Stimulated activated CD8-positive, alpha-beta memory T cell treated with anti-CD3 and anti-CD28 coated beads, Interleukin-2, amount 100 ng/mL, for 1 hour (primary cell): ENCODE measurements at places on chromosomes 3 and 15.

DNA sequence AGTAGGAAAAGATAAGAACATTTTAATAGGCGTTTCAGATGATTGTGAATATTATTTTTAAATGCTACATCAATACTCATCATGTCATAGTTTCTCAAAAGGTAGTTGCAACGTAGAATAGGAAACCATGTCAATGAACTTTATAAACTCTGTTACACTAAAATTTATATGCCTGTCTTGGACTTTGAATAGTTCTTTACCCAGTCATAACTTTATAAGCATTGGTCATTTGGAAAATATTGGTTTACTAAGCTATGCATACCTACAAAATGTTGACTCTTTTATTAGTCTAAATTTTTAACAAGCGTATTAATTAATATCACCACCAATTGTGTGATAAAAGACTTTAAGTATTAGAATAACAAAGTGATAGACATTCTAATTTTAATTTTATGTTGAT lies 293.5 kb downstream of the CGGBP1 start:
- no peak for DNase-seq

GRCh38 chr3:124885466-124886167 lies 1.5 kb downstream of the ITGB5 start:
- DNase-seq = no peak

DNA sequence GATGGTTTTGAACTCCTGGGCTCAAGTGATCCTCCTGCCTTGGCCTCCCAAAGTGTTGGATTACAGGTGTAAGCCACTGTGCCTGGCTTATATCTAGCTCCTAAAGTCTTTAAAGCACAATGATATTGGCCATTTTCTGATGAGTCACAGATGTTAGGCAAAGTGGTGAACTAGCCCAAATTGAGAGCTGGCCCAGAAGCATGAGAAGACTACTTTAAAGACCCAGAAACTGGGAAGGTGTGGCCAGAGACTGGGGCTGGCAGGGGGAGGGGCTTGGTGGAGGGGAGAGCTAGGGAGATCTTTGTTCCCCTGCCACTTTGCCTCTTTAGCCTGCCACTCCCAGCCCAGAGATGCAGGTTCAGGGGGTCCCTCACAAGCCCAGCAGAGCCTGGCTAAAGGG lies 21.6 kb downstream of the CHRNA3 start:
- DNase-seq = no peak

DNA sequence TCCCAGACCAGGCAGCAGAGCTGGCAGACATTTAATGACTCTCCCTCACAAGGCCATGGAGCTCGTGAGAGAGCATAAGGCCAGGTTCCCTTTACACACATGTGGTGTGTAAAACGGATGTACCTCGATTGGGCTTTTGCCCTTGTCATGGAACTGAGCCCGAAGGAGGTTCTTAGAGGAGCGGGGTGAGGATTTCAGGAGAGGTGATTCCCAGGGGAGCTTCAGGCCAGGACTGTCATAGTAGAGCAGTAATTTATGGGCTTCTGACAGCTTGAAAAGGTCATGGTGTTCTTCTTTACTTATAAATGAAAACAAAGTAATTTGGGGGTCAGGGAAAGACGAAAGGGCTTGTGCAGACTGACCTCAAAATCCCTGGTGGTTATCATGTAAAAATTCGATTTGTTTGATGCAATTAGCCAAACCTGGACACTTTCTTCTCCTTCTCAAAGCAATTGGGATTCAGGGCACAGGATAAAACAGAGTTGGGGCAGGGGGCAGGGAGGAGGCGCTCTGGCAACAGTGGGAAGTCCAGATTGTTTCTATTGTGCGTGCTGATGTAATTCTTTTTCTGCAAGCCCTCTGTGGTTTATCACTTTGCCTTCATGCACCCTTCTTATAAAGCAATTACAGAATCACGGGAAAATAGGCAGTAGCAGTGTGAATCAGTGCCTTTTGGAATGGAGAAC lies 51.0 kb downstream of the CACNA1D start:
- no peak for DNase-seq

DNA sequence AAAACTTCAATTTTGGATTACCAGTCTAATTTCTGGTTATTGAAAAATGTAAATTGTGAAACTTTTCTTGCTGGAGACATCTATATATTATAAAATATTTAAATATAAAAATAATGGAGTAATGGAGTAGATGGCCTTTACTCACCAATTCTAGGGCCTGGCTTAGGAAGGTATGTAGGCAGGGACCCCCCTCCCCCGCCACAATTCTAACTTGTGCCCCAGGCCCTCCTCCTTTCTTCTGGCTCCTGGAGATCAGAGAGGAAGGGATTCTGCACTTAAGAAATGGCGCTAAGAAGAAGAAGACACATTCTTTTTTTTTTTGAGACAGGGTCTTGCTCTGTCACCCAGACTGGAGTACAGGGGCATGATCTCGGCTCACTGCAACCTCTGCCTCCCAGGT lies 49.5 kb downstream of the CGNL1 start:
- DNase-seq = no peak

- DNase-seq = no peak
Measured at GRCh38 chr15:90442423-90442822, 54.4 kb downstream of the IQGAP1 start.

GRCh38 chr15:101538996-101539395 lies 49.5 kb upstream of the PCSK6 start:
- DNase-seq = no peak

- no peak for DNase-seq
Measured at GRCh38 chr3:160376681-160377080, 22.3 kb downstream of the IFT80 start.

- DNase-seq = no peak
Measured at GRCh38 chr15:93479715-93480114, 390.7 kb upstream of the RGMA start.

DNA sequence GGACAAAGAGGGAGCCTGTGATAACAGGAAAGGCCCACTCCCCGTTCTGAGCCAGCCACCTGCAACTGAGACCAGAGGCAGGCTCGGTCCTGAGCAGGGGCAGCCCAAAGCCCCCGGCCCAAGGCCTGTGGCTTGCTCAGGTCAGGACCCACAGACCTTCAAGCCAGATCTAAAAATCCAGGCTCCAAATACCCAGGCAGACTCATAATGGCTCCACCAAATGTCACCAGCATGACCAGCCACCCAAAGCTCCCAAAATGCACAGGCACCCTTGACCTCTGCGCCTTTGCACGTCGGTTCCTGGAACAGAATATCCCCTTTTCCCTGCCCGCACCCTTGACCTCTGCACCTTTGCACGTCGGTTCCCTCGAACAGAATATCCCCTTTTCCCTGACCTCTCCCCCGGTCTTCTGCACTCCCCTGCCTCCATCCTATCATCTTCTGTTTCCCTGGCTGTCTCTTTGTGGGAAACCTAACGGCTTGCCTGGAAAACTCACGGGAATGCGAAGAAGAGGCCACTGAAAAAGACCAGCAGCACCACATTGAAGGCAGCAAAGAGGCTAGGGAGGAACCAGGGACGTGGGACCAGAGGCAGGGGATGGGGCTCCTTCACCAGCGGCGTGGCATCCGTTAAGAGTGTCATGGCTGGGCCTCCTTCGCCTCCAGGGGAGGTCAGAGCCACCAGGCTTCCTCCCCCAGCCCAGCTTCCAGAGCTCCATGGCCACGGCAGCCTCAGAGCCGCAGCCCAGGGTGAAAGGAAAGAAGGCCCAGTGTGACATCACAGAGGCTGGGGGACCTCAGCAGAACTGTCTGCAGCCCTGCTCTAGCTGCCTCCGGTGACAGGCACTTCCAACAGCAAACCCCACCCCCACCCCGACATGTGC lies at the start of gene ZDHHC19:
ZDHHC19 (minus strand) TSS at position 728 of the 884 bp plus-strand sequence; CDS start at position 643, 85 bp downstream.
- no peak for DNase-seq

GRCh38 chr3:115913069-115913686 lies 289.9 kb downstream of the GAP43 start:
- DNase-seq = no peak

- DNase-seq = no peak
Measured at GRCh38 chr15:92600856-92601255, 54.7 kb downstream of the FAM174B start.

GRCh38 chr3:131081224-131081623 lies 54.5 kb downstream of the NEK11 start:
- DNase-seq = no peak

- no peak for DNase-seq
Measured at GRCh38 chr15:58036579-58036978, 28.9 kb downstream of the ALDH1A2 start.

DNA sequence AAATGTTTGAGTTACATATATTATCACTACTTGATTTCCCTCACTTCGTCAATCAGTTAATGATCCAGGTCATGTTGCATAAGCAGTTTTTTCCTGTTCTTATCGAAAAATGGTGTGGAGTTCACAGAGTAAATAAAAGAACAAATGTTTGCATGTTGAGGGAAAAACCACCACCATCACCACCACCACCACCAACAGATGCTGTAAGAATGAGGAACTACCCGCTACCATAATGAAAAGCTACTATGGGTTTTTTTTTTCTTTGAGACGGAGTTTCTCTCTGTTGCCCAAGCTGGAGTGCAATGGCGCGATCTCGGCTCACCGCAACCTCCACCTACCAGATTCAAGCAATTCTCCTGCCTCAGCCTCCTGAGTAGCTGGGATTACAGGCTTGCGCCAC lies 27.6 kb downstream of the RUBCN start:
- DNase-seq = no peak

- no peak for DNase-seq
Measured at GRCh38 chr3:108089579-108089978, 1.3 kb downstream of the CD47 start.

- DNase-seq = no peak
Measured at GRCh38 chr3:42139621-42140453, 48.7 kb downstream of the TRAK1 start.

DNA sequence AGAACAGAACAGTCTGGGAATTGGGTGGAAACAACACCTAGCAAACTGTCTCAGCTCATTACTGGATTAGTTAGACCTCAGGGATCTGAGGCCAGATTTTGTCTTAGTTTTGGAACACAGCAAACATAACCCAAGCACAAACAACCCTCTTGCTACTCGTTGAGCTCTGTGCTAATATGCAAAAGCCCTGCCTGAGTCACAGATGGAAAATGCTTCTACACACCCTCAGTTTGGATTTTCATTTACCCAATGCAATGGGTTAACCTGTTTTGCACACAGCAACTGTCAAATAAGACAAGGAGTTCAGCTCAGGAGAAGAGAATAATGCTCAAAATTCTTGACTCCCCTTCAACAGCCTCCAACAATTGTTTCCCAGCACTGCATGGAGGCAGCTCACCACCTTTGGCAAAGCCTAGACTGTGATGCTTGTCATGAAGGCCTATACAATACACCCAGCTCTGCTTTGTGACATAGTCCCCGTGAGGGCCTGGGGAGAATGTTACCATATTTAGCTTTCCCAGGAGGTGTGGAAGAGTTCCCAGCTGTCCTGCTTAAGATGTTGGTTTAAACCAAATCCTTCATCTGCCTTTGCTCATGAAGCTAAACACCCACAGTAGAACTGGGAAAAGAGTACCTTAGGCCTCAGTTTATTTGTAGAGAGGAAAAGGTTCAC lies 68.9 kb upstream of the MNS1 start:
- DNase-seq = no peak

DNA sequence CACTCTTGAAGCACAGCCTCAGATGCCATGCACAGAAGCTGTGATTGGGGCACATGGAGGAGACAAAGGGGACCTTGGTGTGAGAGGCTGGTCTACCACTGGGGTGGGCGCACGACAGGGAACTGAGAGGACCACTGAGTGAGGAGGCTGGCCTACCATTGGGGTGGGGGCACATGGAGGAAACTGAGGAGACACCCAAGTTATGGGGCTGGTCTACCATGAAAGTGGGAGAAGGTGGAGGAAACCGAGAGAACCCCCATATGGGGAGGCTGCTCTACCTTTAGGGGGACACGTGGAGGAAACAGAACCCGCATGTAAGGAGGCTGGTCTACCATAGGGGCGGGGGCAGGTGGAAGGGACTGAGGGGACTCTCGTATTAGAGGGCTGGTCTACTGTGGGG lies 153.4 kb downstream of the FBLN2 start:
- DNase-seq = no peak

GRCh38 chr3:124570232-124570631 lies 160.0 kb upstream of the UMPS start:
- no peak for DNase-seq

- DNase-seq = peak; percentile 26
Measured at GRCh38 chr3:13015286-13016082, 57.7 kb downstream of the IQSEC1 start.

DNA sequence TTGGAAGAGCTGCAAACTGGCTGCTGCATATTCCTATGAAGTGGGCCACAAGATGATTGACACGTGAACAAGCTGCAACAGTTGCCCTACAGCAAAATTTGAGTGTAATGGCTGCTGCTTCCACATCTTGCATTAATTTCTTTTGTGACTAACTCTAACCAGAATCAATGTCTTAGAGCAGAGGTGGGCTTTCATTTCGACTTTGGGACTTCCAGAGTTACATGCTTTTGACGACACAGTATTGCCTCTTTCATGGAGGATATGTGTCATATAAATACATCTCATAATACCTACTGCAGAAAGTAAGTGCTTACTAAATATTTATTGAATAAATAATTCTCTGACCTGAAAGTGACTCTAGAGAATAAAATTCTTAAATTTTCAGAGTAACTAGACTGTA lies 340.7 kb upstream of the KCNH8 start:
- DNase-seq = no peak

GRCh38 chr3:169421182-169421581 lies 242.3 kb downstream of the MECOM start:
- DNase-seq = no peak

DNA sequence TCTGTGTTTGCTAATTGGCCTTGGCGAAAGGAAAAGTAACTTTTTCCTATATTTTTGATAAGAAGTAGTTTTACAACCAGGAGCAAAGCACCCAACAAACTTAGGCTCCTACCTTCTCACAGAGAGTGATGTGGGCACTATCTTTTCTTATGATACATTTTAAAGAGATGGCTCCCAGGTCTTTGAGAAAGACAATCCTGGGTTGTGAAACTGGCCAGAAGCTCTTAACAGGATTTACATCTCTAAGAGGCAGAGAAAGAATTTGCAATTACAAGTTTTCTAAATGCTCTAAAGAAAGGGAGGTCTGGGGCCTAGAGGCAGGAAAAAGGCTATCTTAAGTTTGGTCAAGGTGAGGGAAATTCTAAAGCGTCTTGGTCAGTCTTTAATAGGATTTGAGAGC lies 609.7 kb downstream of the VGLL3 start:
- DNase-seq = no peak

GRCh38 chr3:28682121-28682520 lies 333.5 kb upstream of the AZI2 start:
- no peak for DNase-seq

GRCh38 chr3:8834974-8835373 lies 65.6 kb upstream of the OXTR start:
- no peak for DNase-seq

GRCh38 chr3:186751480-186751879 lies 31.9 kb upstream of the EIF4A2 start:
- no peak for DNase-seq

- DNase-seq = no peak
Measured at GRCh38 chr15:33908406-33908805, 59.9 kb upstream of the CHRM5 start.

- no peak for DNase-seq
Measured at GRCh38 chr3:151789853-151790463, 24.0 kb upstream of the AADAC start.

DNA sequence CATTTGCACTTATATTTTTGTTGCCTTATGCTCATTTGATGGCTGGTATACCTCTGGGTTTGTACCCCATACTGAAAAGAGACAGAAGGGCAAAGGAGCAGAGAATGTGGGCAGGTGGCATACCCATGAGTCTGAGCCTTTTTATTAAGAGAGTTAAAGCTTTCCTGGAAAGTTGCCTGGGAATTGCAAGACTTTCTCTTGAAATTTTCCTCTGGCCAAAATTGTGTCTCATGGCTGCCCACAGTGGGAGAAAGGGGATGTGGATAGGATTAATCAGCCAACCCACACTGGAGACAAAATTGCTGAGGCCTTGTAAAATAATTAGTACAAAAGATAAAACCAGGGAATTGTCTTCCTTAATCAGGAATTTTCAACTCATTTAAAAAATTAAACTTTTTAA lies 8.2 kb upstream of the NMD3 start:
- DNase-seq = no peak
